ENCODE measurements at places on chromosomes 13 and 19. TPM values are rescaled to one million over a fixed set of nuclear protein-coding genes. Genes with fewer than 3 reads are reported as not detected.

Gene ZNF526
- total RNA-seq: 5.1 TPM

Gene LRRC4B
- 2.9 TPM for total RNA-seq

Gene DACH1
- 3.1 TPM for total RNA-seq

Gene SPATA13
- 11.2 TPM for total RNA-seq

Gene TNNT1
- total RNA-seq: 13.7 TPM

Gene TPRX1
- total RNA-seq: not detected

Gene TJP3
- total RNA-seq: not detected

Gene OCEL1
- 25.3 TPM for total RNA-seq

Measured in left cardiac atrium (tissue), 4 donors.